CD4-positive, alpha-beta T cell treated with Interleukin-12 subunit alpha and Interleukin-12 subunit beta, for 1 hour (primary cell): ENCODE measurements at places on chromosomes 3 and 15.

GRCh38 chr3:13504161-13504831 lies 24.2 kb downstream of the HDAC11 start:
- DNase-seq: no peak

DNA sequence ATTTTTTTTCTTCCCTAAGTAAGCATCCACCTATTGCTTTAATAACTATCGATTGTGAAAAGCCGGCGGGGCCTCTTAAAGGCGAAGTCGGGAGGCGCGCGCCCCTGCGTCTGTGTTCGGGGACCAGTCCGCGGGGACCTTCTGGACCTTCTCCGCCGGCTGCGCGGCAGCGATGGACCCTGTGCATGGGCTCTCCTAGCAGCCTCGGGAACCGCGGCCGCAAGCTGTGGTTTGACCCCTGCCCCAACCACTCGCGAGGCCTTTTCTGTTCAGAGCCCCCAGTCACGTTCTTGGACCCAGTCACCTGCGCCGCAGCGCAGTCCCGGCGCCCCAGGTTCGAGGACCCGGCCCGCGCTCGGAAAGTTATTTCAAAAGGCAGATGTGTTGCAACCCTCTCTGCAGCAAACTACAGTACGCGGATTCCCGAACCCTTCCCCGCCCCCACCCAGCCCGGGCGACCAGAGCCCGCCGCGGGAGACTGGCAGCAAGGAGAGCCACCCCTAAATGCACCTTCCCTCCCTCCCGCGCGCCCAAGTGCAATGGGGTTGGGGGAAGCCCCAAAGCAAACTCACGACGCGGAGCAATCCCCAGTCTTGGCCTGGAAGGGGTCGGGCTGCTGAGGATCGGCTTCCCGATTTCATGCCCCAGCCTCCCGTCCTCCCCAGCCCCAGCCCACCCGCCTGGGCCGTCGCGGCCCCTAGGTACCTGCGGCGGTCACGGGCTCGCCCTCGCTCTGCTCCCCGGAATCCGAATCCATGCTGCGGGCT lies 684 bp downstream of the TNFAIP8L3 start:
- no peak for DNase-seq

DNA sequence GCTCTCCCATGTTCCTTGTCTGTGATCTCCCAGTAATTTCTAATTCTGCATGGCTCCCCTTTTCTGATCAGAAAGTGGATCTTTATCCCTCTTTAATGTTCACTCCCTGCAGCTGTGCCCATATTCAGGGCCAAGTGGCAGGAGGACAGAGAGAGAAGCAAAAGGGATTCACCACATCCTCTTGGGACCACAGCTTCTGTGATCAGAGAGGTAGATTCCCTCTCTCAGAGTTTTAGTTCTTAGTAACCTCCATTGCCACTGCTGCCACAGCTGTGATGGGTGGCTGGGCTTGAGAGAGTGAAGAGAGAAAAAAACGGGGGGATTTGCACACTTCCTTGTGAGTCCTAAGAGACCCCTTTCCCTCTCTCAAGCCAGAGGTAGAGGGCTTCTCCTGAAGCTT lies 49.2 kb downstream of the GLCE start:
- DNase-seq: no peak

- DNase-seq: no peak
Observed at GRCh38 chr3:10517627-10518026, 12.2 kb upstream of the ATP2B2 start.

- DNase-seq: no peak
Observed at GRCh38 chr3:194034346-194035336, 101.3 kb upstream of the HES1 start.

DNA sequence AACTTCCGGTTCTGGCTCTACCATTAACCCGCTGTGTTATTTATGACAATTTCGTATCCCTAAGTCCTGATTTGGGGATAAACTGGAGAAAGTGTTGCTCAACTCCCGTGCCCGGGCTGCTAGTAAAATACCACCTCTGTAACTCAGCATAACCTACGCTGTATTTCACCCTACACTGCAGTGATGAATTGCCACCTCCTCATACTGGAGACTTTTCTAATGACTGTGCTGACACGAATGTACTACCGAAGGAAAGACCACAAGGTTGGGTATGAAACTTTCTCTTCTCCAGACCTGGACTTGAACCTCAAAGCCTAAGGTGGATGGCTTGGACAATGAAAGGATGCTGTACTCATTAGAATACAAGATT lies 16.5 kb downstream of the SLC51A start:
- no peak for DNase-seq
